ENCODE measurements at places on chromosomes 11 and 22.

- DNase-seq = no peak
Measured at GRCh38 chr11:47101406-47101805, 75.3 kb downstream of the ARFGAP2 start.

- DNase-seq = no peak
Measured at GRCh38 chr11:114816791-114817190, 138.5 kb downstream of the NXPE2 start.

DNA sequence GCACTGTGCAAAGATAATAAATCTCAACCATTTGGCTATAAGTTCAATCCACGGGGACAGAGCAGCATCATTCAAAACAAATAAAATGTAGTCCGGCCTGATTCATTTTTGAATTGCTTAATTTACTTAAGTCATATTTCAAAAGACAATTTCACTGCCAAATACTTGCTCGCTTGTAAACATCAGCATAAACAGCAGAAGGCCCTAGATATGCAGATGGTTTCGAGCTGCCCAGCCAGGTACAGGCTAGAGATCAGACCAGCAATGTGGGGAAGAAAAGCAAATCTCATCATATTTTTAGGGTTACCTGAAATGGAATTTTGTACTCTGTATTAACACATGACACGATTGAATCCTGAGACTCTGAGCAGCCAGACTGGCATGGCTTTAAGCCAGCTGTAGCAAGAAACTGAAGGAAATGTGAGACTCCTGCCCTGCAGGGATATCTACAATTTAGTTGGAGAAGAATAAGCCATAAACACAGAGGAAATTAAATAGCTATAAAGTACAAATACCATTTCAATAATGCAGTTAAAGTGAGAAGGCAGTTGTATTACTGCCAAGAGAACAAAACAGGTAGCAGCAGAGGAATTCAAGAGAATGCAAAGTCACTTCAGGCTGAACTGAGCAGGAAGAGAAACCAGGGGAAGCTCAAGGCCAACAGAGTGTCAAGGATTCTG lies 440.3 kb downstream of the ETS1 start:
- DNase-seq = no peak

- DNase-seq = no peak
Measured at GRCh38 chr11:64967375-64967774, 4.5 kb downstream of the MAJIN start.

DNA sequence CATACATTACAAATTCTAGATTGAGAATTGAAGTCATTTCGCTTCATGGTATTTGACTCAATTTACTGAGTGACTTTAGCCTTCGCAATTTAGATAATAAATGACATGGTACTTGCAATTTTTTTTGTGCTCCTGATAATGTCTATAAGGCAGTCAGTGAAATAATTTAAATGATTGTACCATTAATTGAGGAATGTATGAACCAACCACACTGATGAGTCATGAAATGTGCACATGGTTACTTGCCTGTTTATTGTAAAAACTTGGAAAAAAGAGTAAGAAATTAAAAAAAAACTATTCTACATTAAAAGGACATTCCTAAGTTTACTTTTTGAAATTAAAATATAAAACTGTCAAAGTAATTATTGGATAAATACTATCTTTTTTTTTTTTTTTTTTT lies 43.3 kb downstream of the DNAJC24 start:
- no peak for DNase-seq

Data from NCI-H2029 treated with DMSO at 0.1 percent for 48 hours (cell line).